Testis (tissue), 5 donors: ENCODE measurements at places on chromosomes 13 and 19. TPM values are rescaled to one million over a fixed set of nuclear protein-coding genes. Genes with fewer than 3 reads are reported as not detected.

The CACNA1A gene
- 9.7 TPM for polyA plus RNA-seq

DNA sequence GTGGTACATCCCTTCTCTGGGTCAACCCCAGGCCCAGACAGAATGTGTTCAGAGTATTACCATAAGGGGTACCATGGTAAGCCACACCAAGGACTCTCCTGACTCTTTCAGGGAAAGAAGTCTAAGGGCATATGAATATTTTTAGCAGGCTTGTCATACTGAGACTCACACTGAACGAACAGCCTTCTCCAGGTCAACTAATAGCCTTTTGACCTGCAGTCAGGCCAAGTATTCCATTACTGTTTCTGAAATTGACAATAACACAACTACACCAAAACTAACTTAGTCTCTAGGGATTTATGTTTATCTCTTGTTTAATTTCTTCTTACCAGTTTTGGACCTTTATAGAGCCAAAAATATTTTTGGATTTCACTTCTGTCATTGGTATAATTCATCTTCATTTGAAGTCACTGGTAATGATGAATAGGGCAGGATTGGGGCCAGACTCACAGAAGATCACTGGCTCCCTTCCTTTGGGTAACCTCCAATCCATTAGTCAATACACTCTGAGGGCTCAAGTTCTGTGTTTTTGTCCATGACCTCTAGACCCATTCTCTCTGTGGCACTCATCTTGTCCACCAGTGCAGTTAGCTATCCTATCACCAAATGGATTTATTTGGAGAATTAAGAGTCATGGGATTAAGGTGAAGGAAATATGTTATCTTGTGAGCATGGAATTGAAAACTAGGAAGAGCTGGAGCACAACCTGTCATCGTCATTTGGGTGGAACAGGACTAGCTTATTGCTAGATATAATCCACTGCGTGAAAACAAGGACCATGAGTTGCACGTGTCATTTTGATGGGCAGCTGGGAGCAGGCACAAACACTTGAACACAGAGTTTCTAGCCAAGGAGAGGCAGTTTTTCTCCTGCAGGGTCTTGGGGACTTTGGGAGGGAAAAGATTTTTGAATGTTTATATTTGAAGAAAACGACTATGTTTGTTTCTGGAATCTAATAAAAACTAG lies 313.3 kb downstream of the DCLK1 start:
- no peaks in the 10 kb centered on the region for H3K36me3 ChIP-seq
- no peak overlapping the region for H3K4me3 ChIP-seq
- no peak for DNase-seq
- H3K4me1 ChIP-seq = no peaks in the 10 kb centered on the region
- no peak overlapping the region for H3K27ac ChIP-seq

DNA sequence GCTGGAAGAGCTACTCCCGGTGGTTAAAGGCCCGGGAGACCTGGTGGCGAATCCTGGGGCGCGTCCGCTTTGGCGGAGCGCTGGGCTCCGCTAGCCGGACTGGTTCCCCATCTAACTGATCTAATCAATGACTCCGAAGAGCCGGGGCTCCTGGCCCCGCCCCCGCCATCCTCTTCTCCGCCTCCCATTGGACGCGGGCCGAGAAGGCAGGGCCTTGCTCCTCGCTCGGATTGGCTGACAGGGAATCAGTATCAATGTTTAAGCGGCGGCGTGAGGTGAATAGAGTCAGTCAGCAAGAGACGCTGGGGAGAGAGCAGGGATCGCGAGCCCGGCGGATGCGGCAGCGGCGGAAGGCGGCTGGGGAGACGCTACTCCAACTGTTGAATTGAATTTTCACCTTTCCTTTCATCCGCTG lies 1.7 kb upstream of the PCDH17 start:
- peak overlapping the region; percentile 60 for H3K4me3 ChIP-seq
- no peak overlapping the region for H3K27ac ChIP-seq
- H3K4me1 ChIP-seq = peaks cover 10% of the 10 kb centered on the region
- DNase-seq = peak; percentile 95

- no peak overlapping the region for H3K27ac ChIP-seq
- no peaks in the 10 kb centered on the region for H3K36me3 ChIP-seq
- DNase-seq = no peak
- peaks cover 3% of the 10 kb centered on the region for H3K4me1 ChIP-seq
- no peaks in the 10 kb centered on the region for H3K27me3 ChIP-seq
- no peak overlapping the region for H3K4me3 ChIP-seq
These were observed 23.5 kb downstream of the LGALS16 start for GRCh38 chr19:39679056-39679790.

GRCh38 chr13:19158006-19158405 lies 23.6 kb downstream of the TUBA3C start:
- no peak overlapping the region for H3K4me3 ChIP-seq
- H3K4me1 ChIP-seq = no peaks in the 10 kb centered on the region
- no peak overlapping the region for H3K27ac ChIP-seq
- no peaks in the 10 kb centered on the region for H3K27me3 ChIP-seq

The TNFSF11 gene
- 1.8 TPM for polyA plus RNA-seq

GRCh38 chr19:18388100-18388959 lies 2.4 kb downstream of the GDF15 start:
- peak overlapping the region; percentile 44 for H3K4me3 ChIP-seq
- no peaks in the 10 kb centered on the region for H3K36me3 ChIP-seq
- no peaks in the 10 kb centered on the region for H3K27me3 ChIP-seq
- peak overlapping the region; percentile 46 for H3K27ac ChIP-seq
- peak; percentile 87 for DNase-seq

GRCh38 chr19:27671876-27672275 lies 1541.1 kb downstream of the UQCRFS1 start:
- DNase-seq = no peak
- H3K36me3 ChIP-seq = no peaks in the 10 kb centered on the region
- H3K27me3 ChIP-seq = no peaks in the 10 kb centered on the region
- H3K27ac ChIP-seq = no peak overlapping the region
- no peak overlapping the region for H3K4me3 ChIP-seq
- H3K4me1 ChIP-seq = no peaks in the 10 kb centered on the region

DNA sequence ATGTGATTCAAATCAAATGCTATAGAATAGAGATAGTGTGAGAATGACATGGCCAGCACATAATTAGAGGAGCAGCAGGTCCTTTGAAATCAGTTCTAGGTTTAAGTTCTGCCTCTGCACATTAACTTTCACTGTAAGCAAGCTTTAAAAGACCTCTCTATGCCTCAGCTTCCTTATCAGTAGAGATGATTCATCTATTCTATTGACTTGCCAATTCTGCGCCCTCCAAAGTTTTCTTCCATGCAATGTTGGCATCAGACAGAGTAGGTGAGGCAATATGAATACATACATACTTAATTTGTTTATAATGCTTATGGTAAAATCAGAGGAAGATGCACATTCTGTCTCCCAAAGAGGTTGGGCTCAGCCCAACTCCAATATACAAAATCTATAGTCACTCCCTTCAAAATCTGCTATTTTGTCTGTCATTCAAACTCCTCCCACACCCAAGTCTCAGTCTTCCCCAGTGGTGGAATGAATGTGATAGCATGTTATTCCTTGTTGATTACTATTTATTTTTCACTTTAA lies 525.5 kb downstream of the RFC3 start:
- no peaks in the 10 kb centered on the region for H3K4me1 ChIP-seq
- H3K27ac ChIP-seq = no peak overlapping the region
- H3K27me3 ChIP-seq = no peaks in the 10 kb centered on the region
- no peak overlapping the region for H3K4me3 ChIP-seq

The NLRP5 gene
- polyA plus RNA-seq = 0.47 TPM
